ENCODE measurements at places on chromosomes 12 and 14.

DNA sequence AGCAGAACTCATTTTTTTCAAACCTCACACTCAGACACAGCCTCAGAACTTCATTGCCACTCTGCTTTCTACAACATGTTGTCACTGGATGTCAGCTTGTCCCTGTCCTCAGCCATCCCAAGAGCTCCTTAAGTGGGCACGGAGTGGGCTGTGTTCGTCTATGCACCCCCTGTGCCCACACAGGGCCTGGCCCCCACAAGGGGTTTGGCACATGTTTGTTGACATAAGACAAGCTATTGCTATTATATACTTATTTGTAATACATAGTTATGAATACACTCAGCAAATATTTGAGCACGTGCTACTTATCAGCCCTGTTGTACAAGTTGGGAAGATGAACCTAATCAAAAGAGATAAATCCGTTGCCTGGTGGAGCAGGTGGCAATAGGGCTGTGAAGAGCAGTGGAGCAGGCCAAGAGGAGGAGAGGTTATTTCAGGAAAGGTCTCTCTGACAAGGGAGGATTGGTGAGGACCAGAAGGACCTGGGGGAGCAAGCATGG is 4.3 kb upstream of the BDKRB1 start:
- DNase-seq = no peak

DNA sequence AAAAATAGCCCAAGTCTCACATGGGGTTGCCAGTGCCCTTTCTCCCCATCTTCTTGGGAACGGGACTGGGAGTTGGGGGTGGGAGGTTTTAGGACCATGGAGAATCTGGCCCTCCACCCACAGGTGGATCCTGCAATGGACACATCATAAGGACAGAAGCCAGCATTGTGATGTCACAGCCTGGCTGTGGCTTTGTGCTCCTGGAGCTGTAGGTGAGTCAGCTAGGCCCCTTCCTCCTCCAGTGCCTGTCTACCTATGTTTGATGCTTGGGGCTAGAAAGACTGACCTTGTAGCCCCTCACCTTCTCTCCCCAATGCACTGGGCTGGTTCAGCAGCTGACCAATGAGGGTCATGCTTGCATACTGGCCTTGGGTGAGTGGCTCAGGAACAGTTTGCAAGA is at the start of gene CCDC197:
CCDC197 (plus strand) TSS at position 220 of the 400 bp plus-strand sequence. CDS start 831 bp downstream, outside the sequence.
- DNase-seq = no peak

DNA sequence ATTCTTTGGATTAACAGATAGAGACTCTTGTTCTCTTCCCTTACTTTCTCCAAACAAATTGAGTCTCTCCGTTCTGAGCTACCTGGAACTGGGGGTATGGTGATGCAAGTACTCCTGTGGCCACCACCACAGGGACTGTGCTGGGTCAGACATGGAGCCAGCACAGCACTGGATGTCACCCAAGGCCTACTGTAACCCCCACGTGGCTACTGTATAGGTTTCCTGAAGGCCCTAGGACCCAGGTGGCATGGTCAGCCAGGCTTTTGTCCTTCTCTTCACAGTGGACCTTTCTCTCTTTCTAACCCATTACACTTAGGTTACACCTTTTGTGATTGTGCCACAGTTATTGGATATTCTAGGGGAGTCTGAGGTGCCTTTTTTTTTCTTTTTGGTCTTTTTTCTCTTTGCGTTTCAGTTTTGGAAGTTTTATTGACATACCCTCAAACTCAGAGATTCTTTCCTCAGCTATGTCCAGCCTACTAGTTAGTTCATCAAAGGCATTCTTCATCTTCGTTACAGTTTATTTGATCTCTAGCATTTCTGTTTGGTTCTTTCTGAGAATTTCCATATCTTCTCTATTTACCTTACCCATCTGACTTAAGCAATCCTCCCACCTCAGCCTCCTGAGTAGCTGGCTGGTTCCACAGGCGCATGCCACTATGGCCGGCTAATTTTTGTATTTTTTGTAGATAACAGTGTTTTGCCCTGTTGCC is 6.0 kb upstream of the KLHDC2 start:
- no peak for DNase-seq

DNA sequence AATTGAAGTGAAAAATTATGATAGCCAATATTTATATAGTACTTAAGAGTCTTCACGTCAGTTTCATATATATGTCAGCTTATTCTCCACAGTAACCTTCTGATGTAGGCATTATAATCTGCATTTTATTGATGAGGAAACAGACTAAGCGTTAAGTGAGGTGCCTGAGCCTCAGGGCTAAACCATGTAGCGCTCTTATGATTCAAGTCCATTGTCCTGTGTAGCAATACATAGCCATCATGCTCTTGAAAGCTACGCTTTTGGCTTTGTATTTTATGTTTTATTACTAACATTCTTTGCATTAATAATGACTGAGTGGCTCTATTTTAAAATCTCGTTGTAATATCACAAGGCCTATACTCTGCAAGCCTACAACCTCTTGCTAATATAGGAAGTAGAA is 79.0 kb downstream of the ANO6 start:
- DNase-seq = no peak

DNA sequence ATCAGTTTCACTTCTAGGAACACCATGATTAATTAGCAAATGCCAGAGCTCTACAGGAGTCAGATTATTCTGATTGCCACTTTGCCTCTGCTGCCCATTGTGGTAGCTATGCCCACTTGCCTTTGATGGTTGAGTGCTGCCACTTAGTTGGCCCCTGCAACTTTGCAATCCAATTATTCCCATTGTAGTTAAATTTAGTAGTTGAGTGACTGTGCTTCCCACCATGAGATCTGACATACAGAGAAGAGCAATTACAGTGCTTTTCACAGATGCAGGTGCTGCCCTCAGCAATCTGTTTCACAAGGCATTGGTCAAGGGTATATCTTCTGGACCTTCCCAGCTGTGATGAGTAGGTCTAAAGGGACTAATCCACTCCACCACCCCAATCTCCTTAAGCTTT is 468.4 kb upstream of the RGS6 start:
- DNase-seq = no peak

DNA sequence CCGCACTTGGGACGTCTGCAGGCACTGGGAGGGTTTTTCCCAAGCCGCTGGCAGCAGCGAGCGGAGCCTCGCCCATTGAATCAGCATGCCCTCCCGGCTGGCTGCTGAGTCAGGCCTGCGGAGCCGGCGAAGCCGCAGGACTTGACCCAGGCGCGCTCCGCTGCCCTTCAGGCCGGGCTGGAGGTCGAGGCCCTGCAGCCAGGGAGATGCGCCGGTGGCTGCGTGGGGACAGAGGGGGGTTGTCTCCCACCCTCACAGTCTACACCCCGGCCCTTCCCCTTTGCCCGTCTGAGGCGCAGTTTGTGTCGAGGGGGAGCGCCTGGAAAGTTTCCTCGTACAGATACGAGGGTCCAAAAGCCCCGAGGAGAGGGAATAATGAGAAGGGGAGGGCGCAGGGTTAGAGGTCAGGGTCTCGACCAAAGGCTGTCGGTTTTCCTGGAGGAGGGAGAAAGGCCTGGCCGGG is 759 bp upstream of the KLC1 start:
- peak; percentile 5 for DNase-seq

- no peak for DNase-seq
Observed at GRCh38 chr12:48388938-48389337, 38.2 kb upstream of the ZNF641 start.

- DNase-seq = no peak
Observed at GRCh38 chr12:80411787-80412186, 32.2 kb upstream of the PTPRQ start.

DNA sequence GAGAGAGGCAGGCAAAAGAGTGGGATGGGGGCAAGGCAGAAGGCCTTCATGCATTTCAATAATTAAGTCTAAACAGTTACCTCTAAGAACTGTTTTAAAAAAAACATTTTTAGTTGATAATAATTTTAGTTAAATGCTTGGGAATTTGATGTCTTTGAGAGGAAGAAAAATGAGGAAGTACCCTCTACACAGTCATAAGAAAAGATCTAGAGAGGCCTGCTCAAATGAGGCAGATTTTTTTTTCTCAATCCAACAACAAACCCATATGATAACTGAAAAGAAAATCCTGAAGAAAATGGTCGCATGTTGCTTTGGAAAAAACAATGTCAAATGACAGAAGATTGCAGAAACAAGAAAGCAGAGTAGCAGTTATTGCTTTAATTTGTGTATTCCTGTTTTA is 25.6 kb downstream of the SINHCAF start:
- DNase-seq = no peak

DNA sequence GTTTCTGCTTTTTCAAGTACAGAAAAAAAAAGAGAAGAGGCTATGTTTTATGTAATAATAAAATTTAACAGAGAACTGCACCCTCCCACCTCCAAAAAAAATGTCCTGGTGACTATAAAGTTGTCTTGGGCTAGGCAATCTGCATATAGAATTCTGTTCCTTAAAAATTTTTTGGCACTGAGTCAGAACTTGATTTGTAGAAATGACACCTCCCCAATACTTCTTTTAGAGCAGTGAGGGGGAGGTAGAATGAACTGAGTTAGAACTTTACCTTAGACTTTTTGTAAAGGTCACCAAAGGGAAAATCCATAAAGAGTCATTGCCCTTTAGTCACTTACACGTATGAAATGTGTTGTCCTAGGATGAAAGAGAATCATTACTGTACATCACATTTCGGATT is 80.0 kb downstream of the BTG1 start:
- DNase-seq = no peak

DNA sequence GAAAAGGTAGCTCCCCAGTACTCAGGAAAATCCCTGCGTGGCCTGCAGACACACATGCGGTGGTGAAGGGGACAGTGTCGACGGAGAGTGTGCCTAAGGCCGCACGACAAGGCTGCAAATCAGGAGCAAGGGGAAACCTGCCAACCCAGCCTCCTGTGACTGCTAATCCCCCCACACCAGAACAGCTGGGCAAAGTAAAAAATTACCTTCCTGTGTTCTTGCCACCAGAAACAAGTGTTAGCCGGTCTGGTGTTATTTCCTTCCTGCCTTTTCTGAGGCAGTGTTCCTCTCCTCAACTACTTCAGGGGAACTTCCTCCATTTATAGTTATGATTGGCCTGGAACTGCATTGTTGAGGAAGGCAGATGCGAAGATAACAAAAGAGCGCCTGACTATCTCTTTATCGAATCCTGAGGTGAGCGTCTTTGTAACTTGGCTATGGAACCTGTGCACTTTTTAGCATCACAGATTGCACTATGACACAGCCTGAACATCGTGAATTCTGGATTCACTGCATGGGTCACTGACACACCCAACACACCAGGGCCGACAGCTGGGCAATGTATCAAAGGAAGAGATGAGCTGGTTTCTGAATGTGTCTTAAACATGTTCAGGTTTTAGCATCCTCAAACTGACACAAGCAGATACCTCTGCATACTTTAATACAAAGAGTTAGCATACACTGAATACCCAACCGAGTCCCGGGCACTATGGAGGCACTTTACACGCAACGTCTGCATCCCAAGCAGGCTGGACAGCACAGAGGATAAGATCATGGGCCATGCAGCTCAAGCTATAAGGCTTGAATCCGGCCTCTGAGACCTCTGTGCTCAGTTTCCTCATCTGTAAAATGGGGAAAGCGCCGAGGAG is 28.9 kb downstream of the SLC15A4 start:
- DNase-seq = no peak

DNA sequence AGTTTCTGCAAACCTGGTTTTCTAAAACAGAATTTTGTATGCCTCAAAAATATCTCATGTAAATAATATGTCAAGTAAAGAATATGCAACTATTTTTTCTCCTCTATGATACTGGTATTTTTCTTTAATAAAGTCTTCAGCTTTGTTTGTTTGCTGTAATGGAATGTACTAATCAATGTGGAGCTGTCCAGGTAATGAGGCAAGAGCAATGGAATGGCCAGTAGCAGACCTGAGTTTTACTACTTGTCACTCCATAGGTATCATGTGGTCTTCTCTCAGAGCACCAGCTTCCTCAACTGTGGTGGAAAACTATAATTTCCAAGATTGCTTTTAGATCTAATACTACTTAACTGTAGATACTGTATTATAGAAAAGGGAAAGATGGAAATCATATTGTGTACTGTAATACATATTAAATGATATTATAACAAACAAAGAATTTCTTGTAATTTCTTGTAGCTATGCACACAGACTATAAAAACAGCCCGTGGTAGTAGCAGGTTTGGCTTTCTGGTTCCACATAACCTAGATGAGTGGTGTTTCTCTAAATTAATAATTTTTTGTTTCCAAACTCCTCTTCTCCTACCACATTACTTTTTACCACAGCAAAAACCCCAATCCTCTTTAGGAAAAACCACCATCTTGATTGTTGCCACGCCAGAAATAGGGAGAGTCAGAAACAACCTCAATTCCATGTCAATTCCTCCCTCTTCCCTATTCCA is 70.6 kb downstream of the KIF21A start:
- no peak for DNase-seq

DNA sequence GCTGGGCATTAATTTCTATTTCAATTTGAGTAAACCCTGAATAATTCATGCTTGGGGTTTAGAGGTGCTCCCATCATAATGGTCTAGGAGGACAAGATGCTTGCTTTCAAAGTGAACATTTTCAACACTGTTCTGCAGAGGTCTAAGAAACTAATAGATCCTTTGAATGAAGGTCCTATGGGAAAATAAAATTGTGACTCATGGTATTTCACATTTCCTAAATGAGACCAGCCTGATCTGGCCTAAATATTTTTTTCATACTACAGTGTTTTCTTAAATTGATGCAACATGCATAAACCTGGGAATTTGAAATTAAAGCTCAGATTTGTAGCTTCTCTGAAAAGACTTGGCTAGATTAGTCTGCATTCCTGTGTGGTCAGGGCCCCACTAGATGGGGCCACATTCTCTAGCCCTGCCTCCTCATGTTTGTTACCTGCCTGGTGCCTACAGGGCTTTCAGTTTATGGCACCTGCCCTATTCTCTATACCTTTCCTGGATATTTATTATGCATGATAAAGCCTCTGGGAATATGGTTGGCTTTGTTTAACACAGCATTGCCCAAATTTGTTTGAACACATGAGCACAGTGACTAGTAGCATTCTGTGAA is 112.7 kb downstream of the METTL25 start:
- DNase-seq = no peak

Measured in activated T-cell treated with anti-CD3 and anti-CD28 coated beads for 1 hour (primary cell).